Posterior vena cava (tissue), 2 donors: ENCODE measurements at places on chromosomes 3 and 15. TPM values are rescaled to one million over a fixed set of nuclear protein-coding genes. Genes with fewer than 3 reads are reported as not detected.

- no peak for DNase-seq
Observed at GRCh38 chr3:85652360-85652759, 693.6 kb downstream of the CADM2 start.

GRCh38 chr3:72577190-72577589 is 271.1 kb downstream of the SHQ1 start:
- DNase-seq = no peak

Gene GOLGA8T
- not detected for total RNA-seq

DNA sequence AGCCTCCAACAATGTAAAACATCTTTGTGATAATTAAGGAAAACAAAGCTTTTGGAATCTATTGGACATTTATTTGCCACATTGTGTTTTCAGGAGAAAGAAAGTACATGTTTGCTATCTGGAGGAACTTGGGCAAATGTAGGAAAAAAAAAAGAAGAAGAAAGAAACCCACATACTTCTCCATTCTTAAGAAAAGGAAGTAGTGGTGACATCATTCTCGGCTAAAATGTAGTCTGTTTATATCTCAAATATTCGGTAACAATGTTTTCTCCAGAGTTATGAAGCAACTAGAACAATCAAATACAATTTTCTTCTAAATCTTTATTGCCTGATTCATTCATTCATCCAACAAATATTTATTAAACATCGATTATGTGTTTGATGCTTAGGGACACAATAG is 2.3 kb upstream of the TGFBR2 start:
- no peak for DNase-seq

GRCh38 chr15:95624616-95625361 is 705.7 kb upstream of the NR2F2 start:
- DNase-seq = no peak

DNA sequence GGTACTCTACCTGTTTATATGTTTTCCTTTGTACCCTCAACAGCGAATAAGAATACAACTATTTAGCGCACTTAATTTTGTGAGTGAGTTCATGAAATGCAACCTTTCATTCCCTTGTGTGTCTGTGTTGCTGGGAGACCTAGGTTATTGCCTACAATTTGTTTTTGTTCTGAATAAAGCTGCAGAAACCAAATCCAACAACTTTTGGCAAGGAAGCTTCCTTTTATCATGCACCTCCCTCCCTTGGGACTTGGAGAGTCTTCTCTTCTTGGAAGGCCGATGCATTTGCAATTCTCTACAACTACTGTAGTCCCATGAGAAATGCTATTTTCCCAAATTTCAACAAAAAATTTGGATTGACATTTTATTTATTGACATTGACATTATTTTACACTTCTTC is 1002.4 kb upstream of the CADM2 start:
- DNase-seq = no peak

GRCh38 chr3:28905798-28906197 is 375.1 kb upstream of the RBMS3 start:
- no peak for DNase-seq

Gene CYP11A1
- total RNA-seq = 1.2 TPM

GRCh38 chr3:23387286-23387918 is 184.3 kb downstream of the UBE2E2 start:
- no peak for DNase-seq

DNA sequence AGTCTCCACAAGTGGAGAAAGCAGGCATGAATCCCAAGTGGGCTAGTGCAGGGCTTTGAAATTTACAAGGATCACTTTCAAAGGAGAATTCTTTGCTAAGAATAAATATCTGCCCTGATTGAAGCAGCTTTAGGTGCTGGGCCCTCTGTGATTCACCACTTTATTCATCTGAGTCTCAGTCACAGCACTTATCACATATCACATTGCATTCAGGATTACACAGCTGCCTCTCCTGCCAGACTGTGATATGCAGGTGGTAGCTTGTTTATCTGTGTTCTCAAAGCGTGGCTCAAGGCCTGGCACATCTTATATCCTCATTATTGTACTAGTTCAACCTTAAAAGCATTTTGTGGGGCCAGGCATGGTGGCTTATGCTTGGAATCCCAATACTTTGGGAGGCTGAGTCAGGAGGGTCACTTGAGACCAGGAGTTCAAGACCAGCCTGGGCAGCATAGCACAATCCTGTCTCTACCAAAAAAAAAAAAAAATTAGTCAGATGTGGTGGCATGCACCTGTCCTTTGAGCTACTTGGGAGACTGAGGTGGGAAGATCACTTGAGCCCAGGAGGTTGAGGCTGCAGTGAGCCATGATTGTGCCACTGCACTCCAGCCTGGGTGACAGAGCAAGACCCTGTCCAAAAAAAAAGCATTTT is 156.9 kb upstream of the EIF1B start:
- DNase-seq = no peak
